ENCODE measurements at places on chromosomes 2 and 18. TPM values are rescaled to one million over a fixed set of nuclear protein-coding genes. Genes with fewer than 3 reads are reported as not detected.

SERPINB7 gene
- not detected for total RNA-seq

ABCB11 gene
- not detected for total RNA-seq

POTEJ gene
- total RNA-seq = not detected

ASTL gene
- 0.24 TPM for total RNA-seq

IL36B gene
- not detected for total RNA-seq

BOLL gene
- total RNA-seq = 0.08 TPM

KCNF1 gene
- 0.26 TPM for total RNA-seq

HTR2B gene
- total RNA-seq = not detected

CTAGE1 gene
- total RNA-seq = not detected

ITGB6 gene
- 15.0 TPM for total RNA-seq

GPR45 gene
- not detected for total RNA-seq

SLC35F6 gene
- total RNA-seq = 43.7 TPM

PSMA8 gene
- total RNA-seq = not detected

MLPH gene
- 47.4 TPM for total RNA-seq

C1D gene
- total RNA-seq = 29.9 TPM

GKN2 gene
- not detected for total RNA-seq

GAD1 gene
- total RNA-seq = not detected

IL36G gene
- total RNA-seq = not detected

RFTN2 gene
- 4.5 TPM for total RNA-seq

MC5R gene
- total RNA-seq = not detected

DSC2 gene
- total RNA-seq = 1.7 TPM

BOK gene
- 23.3 TPM for total RNA-seq

STAT4 gene
- total RNA-seq = 0.64 TPM

ALPP gene
- not detected for total RNA-seq

IL1R2 gene
- 6.1 TPM for total RNA-seq

SULT1C2 gene
- total RNA-seq = not detected

ZFP36L2 gene
- 14.9 TPM for total RNA-seq

STEAP3 gene
- 10.0 TPM for total RNA-seq

IL36A gene
- total RNA-seq = not detected

CYP27C1 gene
- 0.48 TPM for total RNA-seq

OSR1 gene
- total RNA-seq = 18.8 TPM

LCT gene
- 0.08 TPM for total RNA-seq

NGEF gene
- total RNA-seq = 3.0 TPM

FIGN gene
- 1.0 TPM for total RNA-seq

TWIST2 gene
- total RNA-seq = 63.5 TPM

ATP5F1A gene
- 544 TPM for total RNA-seq

SAG gene
- not detected for total RNA-seq

LRRTM4 gene
- not detected for total RNA-seq

ZSWIM2 gene
- not detected for total RNA-seq

CNDP2 gene
- total RNA-seq = 58.6 TPM

SETBP1 gene
- total RNA-seq = 10.4 TPM

GTF2A1L gene
- total RNA-seq = 0.13 TPM

TNFAIP6 gene
- 32.4 TPM for total RNA-seq

CCDC141 gene
- not detected for total RNA-seq

NTSR2 gene
- not detected for total RNA-seq

HOXD12 gene
- total RNA-seq = not detected

RAX gene
- total RNA-seq = not detected

SLC4A5 gene
- total RNA-seq = 0.48 TPM

DOK6 gene
- 0.65 TPM for total RNA-seq

MAP3K19 gene
- total RNA-seq = not detected

All from epithelial cell of alveolus of lung (primary cell).